ENCODE measurements at places on chromosomes 4 and X.
A peak's percentile ranks its signal among the peaks of the same experiment; 100 is the strongest.

DNA sequence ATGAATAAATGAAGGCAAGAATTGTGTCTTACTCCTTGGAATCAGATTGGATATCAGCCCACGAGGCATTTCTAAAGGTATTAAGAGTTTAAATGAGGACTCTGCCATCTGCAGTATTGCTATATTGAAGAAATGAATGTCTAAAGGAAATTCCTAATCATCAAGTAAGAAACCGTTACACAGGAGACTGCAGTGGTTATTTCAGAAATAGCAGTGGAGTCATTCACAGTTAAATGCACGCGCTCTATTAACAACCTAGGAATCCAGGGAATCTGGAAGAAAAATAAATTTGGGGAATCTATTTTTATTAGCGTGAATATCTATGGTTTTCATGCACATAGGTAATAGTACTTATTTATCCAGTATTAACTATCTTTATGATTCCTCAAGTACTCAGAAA is 334.2 kb downstream of the TENM3 start:
- no peak for DNase-seq

DNA sequence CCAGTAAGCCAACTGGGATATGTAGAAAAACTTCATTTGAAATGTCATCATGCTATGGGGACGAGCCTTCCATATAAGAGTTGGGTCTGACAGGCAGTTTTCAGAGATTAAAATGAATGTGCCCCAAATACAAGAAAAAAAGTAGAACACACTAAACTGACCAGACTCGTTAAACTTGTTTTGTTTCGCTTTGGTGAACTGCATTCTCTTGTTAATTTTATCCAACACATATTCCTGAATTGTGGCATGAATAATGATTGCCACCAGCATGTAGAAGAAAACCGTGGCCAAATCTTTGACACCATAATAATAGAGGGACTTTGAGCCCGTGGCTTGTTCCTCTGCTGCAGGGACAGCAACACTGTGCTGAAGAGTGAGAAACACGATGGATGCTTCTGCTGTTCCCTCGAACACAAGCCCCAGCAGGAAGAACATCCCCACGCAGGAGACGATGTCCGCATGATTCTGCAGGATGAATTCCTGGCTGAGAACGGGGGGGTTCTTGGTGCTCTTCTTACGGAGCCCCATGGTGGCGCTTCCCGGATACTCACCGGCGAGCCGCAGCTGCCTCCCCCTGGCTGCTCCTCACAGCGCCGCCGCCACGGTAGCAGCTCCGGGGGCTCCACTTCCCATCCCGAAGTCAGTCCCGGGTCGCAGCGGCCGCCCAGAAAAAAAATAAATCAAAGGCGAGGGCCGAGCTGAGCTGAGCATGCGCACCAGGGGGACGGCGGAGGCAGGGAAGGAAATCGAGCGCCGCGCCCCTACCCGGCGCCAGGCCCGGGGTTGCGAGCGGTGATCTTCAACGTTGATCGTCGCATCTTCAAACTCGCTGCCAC is at the start of gene TRAM1L1:
TRAM1L1 (minus strand) TSS at position 711 of the 836 bp plus-strand sequence; CDS start at position 528, 183 bp downstream.
- DNase-seq = no peak

DNA sequence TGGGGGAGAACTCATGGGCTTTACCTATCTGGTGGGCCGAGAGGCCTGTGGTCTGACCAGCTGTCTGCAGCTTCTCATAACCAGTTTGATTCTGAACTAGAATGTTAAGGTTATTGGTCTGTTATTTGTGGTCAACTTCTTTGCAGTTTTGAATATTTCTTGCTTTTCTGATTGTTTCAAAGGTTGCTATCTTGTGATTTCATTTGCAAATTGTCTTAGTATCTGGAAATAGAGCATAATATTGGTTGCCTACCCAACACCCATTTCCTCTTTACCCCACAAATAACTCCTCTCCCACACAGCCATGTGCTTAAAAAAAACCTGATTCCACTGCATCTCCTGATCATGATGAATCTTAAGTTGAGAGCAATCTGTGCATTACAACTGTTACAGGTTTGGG is 39.1 kb upstream of the BMP2K start:
- DNase-seq = no peak

DNA sequence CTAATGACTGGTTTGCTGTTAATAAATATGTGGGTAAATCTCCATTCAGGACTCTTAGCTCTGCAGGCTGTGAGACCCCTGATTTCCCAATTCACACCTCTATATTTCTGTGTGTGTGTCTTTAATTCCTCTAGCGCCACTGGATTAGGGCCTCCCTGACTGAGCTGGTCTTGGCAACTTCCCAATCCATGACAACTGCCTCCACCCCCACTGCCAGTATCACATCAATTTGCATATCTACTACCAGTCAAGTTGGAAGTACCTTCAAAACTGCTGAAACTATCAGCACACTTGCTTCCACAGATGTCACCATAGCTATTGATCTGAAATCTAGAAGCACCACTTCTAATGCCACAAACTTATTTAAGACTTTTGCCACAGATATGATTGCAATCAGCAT is 27.6 kb downstream of the OPRPN start:
- DNase-seq = no peak

- DNase-seq = no peak
Measured at GRCh38 chrX:150365990-150366911, 3.1 kb downstream of the MAMLD1 start.

- DNase-seq = no peak
Measured at GRCh38 chr4:35793766-35794165, 450.5 kb downstream of the ARAP2 start.

- DNase-seq = no peak
Measured at GRCh38 chrX:84721416-84721815, 219.2 kb upstream of the HDX start.

DNA sequence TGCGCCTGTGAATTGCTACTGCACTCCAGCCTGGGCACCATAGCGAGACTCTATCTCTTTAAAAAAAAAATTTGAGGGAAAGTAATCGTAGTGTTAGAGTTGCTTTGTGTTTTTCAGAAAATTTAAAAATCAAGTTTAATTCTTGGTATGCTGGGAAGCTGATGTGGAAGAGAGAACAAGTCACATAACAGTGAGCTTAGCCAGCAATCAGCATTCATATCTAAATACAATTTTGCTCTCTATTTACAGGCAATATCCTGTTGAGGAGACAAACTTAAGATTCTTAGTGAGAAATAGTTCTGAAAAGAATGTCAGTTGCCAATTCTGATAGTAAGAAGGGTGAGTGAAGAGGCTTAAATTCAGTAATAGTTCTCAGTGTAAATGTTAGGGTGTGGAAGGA is 9.6 kb upstream of the NDUFC1 start:
- no peak for DNase-seq

- DNase-seq = no peak
Measured at GRCh38 chr4:1195109-1195671, 22.8 kb upstream of the SPON2 start.

GRCh38 chr4:85381968-85382367 is 93.0 kb upstream of the ARHGAP24 start:
- no peak for DNase-seq

DNA sequence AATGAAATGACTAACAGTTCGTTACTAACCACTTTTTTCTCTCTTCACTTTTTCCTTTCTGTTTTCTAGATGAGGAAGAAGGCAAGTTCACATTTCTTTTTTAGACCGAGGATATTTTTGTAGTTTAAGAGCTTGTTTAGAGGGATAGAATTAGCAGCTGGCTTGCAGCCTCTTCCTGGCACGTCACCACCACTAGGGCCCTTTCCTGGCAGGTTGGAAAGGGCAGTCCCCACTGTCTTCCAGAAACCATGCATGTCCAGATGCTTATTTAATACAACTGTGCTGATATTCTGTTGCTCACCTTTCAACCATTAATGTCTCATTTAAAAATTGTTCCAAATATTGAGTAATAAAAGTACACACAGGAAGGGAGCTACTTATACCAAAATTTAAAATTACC is 209.5 kb upstream of the PACRGL start:
- DNase-seq = no peak

GRCh38 chr4:153781717-153782416 is 7.0 kb downstream of the SFRP2 start:
- no peak for DNase-seq

GRCh38 chr4:14182148-14182547 is 554.6 kb upstream of the BOD1L1 start:
- DNase-seq = no peak

DNA sequence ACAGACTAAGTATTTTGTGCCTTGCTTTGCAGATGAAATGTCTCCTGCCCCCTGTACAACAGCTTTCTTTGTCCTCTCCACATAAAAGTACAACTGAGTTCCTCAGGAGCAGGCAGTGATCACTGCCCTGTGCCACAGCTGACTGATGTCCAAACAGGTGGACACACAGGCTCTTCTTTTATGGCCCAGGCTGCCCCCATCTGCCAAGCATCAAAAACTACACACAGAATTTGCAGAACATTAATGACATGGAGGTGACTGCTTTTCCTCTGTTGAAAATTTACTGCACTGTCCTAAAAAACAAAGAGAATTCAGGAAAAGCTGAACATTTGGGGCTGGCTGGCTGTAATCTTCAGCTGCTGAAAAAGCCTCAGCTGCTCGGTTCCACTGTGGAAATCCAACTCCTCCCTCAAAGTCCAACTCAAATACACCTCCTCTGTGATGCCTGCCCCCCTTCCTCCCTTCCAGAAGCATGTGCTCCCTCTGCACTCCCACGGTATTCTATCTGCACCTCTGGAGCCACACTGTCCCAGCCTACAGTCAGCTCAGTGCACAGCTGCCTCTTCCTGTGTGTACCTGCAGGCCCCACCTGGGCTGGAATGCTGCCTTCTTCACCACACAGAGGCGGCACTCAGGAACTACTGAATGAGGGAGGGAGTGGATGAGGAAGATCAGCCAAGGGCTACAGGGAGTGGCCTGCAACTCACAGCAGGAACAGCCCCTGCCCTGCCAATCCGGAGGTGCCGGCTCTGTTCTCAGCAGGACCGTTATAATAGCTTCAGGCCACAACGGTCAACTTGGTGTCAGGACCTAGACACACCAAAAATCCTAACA is 10.3 kb downstream of the AFAP1 start:
- no peak for DNase-seq

- DNase-seq = peak; percentile 14
Measured at GRCh38 chr4:112938461-112939058, 110.9 kb upstream of the ANK2 start.

DNA sequence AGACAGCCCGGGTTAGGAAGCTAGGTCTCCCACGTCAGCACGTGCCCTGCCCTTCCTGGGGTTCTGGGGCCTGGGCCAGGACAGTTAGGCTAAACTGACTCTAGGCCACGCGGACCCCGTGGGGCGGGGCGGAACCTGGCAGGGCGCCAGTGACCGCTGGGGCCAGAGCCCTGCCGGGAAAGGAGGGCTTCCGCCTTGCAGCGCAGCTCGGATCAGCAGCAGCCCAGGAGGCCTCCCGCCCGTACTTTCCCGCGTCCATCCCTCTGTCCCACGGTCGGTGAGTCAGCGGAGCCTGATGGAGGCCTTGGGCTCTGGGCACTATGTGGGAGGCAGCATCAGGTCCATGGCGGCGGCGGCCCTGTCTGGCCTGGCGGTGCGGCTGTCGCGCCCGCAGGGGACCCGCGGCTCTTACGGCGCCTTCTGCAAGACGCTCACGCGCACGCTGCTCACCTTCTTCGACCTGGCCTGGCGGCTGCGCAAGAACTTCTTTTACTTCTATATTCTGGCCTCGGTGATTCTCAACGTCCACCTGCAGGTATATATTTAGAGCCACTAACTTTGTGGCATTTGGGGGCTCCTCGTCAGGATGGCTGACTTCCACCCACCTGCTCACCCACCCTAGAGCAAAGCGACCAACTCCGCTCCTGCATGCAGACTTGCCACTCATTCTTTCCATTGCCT is at the start of gene SMIM10:
SMIM10 (plus strand) TSS at position 191 of the 681 bp plus-strand sequence; CDS start at position 296, 105 bp downstream.
- DNase-seq = no peak

DNA sequence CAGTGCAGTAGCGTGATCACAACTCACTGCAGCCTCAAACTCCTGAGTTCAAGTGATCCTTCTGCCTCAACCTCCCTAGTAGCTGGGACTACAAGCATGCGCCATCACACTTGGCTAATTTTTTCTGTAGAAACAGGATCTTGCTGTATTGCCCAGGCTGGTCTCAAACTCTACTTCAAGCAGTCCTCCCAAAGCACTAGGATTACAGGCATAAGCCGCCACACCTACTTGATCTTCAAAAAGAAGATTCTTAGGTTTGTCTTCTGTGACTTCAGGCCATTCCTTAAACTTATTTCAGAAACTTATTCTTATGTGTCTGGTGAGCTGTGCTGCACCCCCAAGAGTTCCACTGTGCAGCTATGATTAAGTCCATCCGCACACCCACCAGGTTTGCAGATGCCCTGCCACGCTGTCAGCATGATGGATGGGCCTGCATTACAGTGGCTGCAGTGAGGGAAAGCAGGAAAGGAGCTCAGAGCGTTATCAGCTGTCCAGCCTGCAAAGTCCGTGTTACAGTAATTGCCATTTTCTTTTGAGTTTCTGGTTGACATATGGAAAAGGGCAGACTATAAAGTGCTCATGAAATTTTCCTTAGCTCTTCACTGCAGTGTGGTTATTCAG is 146.6 kb downstream of the AASDH start:
- DNase-seq = no peak

DNA sequence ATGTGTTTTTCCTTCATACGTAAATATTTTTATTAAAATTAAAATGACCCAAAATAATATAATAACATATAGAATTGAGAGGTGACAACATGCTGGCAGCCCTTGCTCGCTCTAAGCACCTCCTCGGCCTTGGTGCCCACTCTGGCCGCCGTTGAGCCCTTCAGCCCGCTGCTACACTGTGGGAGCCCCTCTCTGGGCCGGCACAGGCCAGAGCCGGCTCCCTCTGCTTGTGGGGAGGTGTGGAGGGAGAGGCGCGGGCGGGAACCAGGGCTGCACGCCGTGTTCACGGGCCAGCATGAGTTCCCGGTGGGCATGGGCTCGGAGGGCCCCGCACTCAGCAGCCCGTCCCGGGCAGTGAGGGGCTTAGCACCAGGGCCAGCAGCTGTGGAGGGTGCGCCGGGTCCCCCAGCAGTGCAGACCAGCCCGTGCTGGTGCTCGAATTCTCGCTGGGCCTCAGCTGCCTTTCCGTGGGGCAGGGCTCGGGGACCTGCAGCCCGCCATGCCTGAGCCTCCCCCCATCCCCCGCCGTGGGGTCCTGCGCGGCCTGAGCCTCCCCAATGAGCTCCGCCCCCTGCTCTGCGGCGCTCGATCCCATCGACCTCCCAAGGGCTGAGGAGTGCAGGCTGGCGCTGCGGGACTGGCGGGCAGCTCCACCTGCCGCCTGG is 222.3 kb downstream of the PTTG2 start:
- no peak for DNase-seq

DNA sequence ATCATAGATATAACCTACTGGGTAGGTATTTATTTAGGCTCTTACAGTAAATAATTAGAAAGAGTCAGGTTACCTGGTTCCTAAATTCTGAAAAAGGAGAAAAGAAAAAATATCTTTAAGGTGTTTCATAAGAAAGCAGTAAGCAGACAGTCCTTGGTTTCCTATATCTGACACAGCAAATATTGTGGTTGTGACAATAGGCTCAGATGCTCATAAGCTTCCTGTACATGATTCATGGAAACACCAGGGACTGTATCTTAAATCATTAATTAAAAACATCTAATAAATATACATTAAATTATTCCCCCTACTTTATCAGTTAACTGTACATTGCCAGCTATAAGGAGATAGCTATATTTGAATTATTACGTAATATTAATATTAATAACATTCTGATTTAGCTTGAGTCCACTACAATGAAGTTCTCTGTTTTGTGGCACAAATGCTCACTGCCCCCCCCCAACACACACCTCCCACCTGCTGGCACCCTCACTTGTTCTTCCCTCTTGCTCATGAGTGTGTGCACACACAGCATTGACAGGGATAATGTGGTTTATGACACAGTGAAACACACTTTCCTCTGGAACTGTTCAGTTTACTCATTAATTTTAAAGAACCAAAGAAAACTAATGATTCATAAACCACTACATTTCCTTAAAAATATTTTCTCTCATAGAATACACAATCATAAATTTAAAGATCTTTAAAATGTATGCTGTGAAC is 187.4 kb downstream of the NR3C2 start:
- DNase-seq = no peak

GRCh38 chr4:113616443-113616842 is 145.1 kb downstream of the CAMK2D start:
- no peak for DNase-seq
